Activated CD4-positive, alpha-beta T cell treated with anti-CD3 and anti-CD28 coated beads for 48 hours (primary cell): ENCODE measurements at places on chromosomes 12 and 14.

GRCh38 chr14:106395456-106396050 is 869.2 kb downstream of the TMEM121 start:
- DNase-seq = peak; percentile 28

DNA sequence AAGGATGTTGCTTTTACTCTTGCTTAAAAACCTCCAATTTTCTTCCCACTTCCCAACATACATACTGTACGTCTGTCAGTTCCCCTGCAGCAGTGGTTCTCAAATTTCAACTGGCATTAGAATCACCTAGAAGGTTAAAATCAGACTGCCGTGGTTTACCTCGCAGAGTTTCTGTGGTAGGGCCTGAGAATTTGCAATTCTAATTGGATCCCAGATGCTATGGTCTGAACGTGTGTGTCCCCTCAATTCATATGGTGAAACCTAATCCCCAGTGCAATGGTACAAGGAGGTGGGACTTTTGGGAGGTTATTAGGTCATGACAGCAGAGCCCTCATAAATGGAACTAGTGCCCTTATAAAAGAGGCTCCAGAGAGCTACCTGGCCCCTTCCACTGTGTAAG is 226.9 kb downstream of the CRADD start:
- DNase-seq = no peak

DNA sequence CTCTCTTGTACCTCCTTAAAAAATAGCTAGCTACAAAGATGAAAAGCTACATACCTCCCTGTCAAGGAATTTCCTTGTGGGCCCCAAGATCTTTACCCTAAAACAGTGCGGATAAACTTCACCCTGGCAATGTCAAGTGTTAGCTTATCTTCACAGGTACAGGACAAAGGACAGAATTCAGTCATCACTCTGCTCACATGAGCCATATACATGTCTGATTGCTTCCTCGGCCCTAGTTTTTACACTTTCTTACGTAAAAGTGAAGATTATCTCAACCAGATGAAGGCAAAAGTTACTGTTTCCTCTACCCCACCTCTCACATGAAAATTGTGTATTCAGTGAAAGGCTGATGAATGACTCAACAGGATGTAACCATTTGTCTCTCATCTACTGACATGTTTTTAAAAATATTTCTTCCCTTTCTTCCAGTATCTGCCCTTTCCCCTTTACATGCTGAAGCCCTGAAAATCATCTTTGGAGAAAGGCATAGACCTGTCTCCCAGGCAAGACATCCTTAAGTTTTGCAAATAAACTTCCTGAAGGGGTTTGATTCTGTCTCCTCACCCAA is 890.1 kb downstream of the GALC start:
- no peak for DNase-seq

- DNase-seq = no peak
These were observed 9.0 kb upstream of the YLPM1 start for GRCh38 chr14:74754157-74754556.

GRCh38 chr12:76312315-76312714 is 35.9 kb downstream of the BBS10 start:
- DNase-seq = no peak

DNA sequence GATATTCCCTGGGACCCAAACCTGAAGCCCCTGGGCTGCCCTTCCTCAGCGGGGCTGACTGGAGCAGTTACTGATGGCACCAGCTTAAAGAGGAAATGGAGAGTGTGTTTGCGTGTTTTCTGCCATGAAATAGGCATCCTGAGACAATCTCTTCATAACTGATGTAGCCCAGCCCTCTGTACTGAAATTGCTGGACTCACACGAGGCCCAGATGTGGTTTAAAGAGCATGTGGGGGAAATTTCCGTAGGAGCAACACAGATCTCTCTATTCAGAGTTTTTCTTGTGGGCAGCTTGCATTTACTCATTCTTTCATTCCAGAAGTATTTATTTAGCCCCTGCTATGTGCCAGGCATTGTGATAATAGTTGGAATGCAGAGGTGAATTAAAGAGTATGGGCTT is 782.1 kb upstream of the TBX3 start:
- no peak for DNase-seq
